Transverse colon (tissue), 4 donors: ENCODE measurements at places on chromosomes 4 and X. TPM values are rescaled to one million over a fixed set of nuclear protein-coding genes. Genes with fewer than 3 reads are reported as not detected.

GRCh38 chr4:132818091-132818490, 331.0 kb upstream of the PCDH10 start:
- DNase-seq = no peak

DNA sequence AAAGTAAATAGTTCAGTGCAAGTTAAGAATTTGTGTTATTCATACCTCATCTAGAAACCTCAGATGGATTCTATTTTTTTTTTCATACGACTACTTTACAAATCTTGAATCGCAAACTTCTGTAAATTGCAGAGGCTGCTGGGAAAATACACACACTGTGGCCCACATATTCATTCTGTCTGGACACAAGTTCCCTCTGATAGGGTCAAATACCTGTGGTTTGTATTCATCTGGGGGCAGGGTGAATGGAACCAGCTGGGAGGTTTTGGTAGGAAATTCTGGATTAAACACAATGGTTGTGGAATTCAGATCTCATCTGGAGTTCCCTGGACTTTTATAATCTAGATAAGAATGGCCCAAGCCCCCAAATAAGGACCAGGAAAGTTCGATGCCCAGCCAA, 56.2 kb downstream of the SPATA18 start:
- no peak for DNase-seq

PLP1 gene
- total RNA-seq = 9.0 TPM

MAGEB6B gene
- total RNA-seq = not detected

LPAR4 gene
- not detected for total RNA-seq

PLAC8 gene
- total RNA-seq = 569 TPM

DNA sequence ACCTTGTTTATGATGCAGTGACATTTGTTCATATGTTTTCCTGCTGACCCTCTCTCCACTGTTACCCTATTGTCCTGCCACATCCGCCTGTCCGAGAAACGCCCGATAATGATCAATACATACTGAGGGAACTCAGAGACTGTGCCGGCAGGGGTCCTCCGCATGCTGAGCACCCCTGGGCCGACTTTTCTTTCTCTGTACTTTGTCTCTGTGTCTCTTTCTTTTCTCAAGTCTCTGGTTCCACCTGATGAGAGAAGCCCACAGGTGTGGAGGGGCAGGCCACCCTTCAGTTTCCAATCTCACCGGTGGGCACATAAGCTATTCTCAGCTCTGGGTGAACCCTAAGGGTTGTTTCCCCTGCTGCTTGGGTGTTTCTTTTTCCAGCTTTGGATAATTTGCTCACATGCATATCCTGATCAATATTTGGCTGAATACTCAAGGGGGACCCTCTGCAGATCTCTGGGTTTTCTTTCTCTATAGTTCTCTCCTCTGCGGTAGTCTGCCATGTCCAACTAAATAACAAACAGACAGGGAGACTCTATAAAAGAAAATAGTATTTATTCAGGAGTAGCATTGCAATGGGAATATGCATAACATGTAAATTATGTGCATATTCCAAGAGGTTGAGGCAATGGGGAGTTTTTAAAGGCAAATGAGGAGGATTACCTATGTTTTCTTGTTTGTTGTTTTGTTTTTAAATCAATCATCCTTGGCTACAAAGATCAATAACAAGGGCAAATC, 97.2 kb downstream of the CEP44 start:
- no peak for DNase-seq

VCX3A gene
- total RNA-seq = not detected
